ENCODE measurements at places on chromosomes 12 and 14.

- DNase-seq = no peak
These were observed 853 bp downstream of the USP5 start for GRCh38 chr12:6852651-6853354.

DNA sequence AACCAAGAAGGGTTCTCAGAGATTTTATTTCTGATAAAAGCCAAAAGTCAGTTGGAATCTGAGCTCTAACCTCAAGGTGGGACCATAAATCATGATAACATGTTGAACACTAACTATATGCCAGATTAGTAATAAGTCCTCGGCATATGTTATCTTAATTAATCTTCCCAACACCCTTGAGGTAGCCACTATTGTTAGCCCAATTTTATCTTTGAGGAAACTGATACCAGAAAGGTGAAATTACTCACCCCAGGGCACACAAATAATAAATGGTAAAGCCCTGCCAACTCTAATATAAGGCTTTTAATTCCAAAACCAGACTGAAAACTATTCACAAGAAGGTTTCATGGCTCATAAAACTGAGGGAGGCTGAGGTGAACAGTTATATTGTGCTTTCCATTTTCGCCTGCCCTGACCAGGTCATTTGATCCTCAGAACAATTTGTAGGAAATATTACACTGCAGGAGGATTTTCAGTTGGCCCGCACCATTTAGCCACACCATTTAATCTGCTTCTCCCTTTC, 16.1 kb upstream of the NUAK1 start:
- DNase-seq = no peak

DNA sequence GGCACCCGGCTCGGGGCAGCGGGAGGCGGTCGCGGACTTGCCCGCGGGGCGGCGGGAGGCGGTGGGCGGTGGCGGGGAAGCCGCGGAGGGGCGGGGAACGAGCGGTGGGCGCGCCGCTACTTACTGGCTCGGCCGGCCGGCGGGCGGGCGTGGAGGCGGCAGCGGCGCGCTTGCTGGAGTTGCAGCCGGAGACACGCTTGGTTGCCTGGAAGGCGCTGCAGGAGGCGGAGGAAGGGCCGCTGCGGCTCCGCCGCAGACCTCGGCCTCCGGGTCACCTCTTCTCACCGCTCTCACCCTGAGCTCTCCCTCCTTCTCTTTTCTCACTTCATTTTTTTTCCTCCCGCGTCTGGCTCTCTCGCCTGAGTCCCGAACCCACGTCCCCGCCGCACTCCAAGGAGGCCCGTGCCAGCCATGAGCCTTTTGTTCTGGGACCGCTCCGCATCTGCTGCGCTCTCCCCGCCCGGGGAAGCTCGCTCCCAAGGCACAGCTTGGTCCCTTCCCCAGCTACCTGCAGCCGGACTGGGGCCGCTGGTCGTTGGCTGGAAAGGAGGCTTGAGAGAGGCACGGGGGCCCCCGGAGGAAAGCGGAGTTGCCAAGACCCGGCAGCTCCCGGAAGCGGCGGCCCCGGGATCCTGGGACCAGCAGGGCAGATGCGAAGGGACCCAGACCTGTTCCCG, 592 bp upstream of the KCNK10 start:
- DNase-seq = no peak

GRCh38 chr14:93743270-93744060, 44.8 kb downstream of the PRIMA1 start:
- DNase-seq = no peak

DNA sequence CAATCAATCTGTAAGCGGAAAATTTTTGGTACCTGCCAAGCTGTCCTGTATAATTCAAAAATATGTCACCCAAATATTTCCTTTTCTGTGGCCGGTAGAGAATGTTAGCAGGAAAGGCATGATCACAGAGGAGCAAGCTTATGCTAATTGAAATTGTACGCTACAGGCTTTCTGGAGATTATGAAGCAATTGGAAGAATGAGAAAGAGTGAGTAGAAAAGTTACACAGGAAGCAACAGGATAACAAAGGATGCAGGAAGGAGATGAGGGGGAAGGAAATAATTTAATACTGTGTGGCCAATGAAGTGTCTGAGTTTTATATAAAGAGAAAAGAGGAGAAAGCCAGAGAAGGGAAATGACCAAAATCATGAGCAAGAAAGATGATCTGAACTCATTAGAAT, 627.2 kb upstream of the STXBP6 start:
- DNase-seq = no peak

DNA sequence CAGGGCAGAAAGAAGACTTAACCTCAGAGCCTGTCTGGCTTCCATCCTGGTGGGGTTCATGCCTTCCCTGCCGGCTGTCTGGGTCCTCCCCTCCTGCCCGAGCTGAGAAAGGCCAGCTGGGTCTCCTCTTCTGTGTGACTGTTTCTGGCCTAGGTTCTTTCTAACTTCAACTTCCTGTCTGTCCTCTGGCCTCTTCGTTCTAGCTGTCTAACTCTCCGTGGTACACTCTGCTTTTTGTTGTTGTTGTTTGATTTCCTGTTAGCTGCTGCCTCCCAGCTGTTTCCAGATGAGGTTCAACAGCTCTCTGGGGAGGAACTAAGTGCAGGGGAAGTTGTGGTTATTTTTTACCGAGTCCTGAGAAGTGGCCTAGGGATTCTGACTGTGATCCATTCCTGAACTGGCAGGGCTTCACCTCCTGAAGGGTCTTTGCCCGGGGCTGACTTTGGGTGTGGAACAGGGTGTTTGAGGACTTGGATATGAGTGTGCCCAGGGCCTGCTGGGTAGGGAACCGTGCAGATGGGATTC, 3.2 kb downstream of the MLXIP start:
- no peak for DNase-seq

DNA sequence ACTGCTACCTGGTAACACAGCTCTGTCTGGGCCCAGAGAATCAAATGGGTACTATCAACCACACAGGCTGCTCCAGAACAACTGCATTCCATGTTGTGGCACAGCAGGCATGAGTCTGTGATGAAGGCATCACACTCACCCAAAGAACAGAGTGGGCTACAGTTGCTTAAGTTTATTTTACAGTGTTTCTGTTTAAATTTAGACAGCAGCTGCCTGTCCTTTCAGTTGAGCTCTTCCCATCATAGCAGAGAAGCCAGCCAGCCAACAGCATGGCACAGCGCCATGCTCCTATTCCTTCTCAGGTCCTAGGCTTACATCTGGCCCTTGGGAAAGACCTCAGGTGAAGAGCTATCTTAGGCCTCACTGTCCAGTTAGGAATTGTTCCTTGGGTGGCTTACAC, 147.0 kb upstream of the FRMD6 start:
- DNase-seq = no peak

DNA sequence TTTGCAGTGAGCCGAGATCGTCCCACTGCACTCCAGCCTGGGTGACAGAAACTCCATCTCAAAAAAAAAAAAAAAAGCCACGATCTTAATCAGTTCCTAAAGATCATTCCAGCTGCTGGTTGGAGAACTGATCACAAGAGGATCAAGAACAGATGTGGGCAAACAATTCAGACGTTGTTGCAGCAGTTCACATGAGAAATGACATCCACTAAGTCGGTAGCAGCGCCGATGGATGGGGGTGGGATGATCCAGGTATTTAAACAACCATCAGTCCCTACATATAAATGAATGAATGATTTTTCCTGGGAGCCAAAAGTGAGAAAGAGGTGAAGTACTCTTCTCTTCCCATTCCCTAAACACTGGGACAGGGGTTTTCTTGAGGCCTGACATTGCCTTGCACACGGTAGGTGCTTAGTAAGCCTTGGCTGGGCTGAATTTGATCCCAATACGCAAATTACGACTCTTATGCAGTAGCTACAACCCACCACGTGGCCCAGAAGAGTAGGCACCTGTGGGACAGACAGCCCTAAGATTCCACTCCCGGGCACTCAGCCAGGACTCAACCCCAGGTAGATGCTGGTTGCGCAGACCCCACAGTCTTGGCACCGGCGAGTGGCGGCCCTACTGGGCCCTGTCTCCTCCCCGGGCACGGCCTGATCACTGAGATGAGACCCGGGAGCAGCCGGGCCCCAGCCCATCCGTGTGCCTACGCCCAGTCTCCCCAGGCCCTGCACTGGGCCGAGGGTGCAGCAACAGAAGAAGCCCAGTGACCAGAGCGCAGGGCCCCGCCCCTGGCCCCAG, 565 bp downstream of the SPRYD3 start:
- DNase-seq = no peak

DNA sequence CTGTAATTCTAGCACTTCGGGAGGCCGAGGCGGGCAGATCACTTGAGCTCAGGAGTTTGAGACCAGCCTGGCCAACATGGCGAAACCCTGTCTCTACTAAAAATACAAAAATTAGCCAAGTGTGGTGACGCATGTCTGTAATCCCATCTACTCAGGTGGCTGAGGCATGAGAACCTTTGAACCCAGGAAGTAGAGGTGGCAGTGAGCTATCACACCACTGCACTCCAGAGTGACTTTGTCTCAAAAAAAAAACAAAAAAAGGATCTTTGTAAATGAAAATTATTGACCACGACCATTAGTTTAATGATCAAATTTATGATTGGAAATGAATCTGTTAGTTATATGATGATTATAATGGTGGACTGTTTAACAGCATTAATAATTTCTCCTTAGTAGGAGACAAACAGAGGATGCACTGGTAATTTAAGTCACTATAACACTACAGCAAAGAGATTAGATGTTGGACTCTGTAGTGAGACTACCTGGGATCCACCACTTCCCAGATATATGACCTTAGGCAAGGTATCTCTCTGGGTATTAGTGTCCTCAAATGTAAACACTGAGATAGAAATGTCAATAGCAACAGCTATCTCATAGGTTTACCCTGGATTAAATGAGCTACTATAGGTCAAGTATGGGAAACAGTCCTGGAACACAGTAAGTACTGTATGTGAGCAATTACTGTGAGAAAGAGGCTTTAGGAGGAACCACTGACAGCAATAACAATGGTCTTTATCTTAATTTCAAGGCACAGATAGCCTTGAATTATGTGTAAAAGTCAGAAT, 214.7 kb downstream of the NOVA1 start:
- DNase-seq = no peak

Measured in AG04449 (cell line).